EH (cell line): ENCODE measurements at places on chromosomes 3 and 15.

DNA sequence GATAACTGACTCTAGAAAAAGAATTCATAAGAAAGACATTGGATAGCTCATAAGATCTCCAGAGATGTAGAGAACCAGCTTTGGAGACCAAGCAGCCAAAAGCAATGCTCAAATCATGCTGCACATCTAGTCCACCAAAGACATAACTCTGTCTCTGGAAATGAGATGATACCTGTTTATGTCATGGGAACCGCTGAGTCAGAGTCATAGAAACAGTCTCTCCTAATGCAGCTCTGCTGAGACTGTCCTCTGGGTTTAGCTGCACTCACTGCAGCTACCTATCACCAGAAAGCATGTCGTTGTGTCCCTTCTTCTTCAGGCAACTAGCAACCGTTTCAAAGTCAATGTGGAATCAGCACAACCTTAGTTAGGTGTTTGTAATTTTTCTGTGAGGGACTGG is 218.5 kb upstream of the ROBO1 start:
- DNase-seq = no peak

DNA sequence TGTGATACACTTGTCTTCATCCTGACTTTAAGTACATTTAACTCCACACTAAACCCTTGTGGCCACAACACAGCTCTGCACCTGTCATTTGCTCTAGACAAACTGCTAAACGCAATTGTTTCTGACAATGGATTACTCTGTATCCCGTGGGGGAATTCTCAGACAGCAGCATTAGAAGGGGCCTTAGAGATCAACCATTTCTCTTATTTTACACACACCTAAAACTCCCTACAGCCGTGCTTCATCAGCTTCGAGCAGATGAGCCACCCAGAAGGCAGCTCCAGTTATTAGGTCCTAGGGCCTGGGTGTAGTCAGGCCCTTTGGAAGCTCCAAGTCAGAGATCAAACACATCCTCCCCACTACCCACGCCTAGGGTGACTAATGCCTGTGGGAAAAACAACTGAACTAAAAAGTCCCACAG is 1.3 kb upstream of the IL12A start:
- peak; percentile 75 for DNase-seq

- no peak for DNase-seq
Measured at GRCh38 chr15:74130849-74131627, 652 bp downstream of the ISLR2 start.

GRCh38 chr3:58637509-58637908 is 29.1 kb downstream of the FAM3D start:
- DNase-seq = no peak

DNA sequence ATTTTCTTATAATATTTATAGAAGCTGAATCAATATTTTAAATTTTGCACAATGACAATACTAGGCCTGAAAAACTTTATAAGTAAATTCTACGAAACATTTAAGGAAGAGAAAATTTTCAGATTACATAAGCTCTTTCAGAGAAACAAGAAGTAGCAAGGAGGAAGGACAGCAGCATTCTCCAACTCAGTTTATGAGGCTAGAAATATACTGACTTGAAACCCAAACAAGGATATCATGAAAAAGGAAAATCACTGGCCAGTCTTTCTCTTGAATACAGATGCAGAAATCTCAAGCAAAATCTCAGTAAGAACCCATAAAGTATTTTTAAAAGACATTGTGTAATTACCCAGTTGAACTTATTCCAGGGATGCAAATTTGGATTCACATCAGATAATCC is 121.3 kb downstream of the STAC start:
- DNase-seq = peak; percentile 62

GRCh38 chr3:133474251-133474801 is 74.5 kb downstream of the BFSP2 start:
- peak; percentile 62 for DNase-seq

DNA sequence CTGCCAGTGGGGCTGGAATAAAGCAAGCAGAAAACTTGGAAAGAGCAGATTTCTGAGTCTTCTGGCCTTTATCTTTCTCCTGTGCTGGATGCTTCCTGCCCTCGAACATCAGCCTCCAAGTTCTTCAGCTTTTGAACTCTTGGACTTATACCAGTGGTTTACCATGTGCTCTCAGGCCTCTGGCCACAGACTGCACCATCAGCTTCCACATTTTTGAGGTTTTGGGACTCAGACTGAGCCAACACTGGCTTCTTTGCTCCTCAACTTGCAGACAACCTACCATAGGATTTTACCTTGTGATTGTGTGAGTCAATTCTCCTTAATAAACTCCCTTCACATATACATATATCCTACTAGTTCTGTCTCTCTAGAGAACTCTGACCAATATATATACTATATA is 706.6 kb downstream of the NR2F2 start:
- DNase-seq = no peak
